NCI-H524 treated with DMSO at 0.1 percent for 48 hours (cell line): ENCODE measurements at places on chromosomes 1 and 21.

- no peak for DNase-seq
Observed at GRCh38 chr1:9654834-9655723, 3.5 kb downstream of the PIK3CD start.

DNA sequence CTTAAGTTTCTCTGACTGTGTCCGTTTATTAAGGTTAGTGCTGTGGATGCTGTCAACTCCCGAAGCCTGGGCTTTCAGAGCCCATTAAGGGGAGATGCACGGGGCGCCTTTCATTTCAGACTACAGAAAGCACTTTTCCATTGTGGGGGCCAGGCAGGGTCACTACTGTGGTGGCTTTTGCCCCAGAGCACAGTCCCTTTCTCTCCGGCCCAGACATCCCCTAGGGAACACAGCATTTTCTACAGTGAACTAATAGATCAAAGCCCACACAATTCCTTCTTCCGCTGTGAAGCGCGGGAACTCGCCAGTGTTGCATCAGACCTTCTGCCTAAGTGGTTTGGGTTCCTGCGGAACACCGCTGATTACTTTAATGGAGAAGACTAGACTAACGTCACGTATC, 26.8 kb upstream of the MAP1LC3C start:
- DNase-seq: no peak

GRCh38 chr1:205199090-205199930, 12.2 kb downstream of the DSTYK start:
- no peak for DNase-seq

DNA sequence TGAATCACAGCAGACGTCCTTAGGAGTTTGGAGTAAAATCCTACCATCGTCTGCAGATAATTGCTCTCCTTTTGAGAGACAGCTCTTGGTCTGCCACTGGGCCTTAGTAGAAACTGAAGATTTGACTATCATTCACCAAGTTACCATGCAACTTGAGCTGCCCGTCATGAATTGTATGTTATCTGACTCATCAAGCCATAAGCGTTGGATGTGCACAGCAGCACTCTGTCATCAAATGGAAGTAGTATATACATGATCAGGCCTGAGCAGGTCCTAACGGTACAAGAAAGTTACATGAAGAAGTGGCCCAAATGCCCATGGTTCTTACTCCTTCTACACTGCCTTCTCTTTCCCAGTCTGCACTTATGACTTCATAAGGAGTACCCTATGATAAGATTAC, 317.8 kb downstream of the GPATCH2 start:
- DNase-seq: no peak

- no peak for DNase-seq
Observed at GRCh38 chr1:107935396-107936064, 29.4 kb downstream of the VAV3 start.

DNA sequence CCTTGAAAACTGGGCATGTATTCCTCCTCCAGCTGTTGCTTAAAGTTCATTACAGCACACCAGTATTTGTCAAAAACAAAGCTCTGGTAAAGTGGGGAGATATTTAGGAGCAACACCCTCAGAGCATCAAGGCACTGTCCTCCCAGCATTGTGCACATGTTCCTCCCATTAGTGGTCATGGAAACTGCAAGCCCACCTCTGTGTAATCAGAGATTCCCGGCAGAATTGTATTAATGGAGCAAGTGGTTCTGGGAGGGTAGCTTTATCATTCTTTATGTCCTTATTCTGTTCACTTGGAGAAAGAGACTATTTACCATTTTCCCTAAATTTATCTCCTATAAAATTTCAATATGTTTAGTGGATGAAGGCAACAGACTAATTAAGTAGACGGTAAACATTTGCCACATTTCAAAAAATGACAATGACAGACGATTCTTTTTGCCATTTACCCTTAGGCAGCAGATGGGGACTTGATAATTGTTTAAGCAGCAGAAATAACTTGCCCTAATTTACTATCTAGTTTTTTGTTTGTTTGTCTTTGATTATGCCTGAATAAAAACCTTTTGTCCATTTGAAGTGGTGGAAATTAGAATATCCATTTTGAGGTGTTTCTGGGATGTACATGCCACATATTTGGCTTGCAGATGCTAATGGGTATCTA, 289.6 kb upstream of the ST6GALNAC5 start:
- no peak for DNase-seq

GRCh38 chr1:153233448-153233847, 16.1 kb downstream of the PRR9 start:
- no peak for DNase-seq

GRCh38 chr1:159162516-159163265, 8.7 kb upstream of the CADM3 start:
- DNase-seq: no peak

- no peak for DNase-seq
Observed at GRCh38 chr21:14288922-14289321, 73.0 kb downstream of the RBM11 start.

- DNase-seq: no peak
Observed at GRCh38 chr1:94746635-94747525, 73.3 kb upstream of the SLC44A3 start.

DNA sequence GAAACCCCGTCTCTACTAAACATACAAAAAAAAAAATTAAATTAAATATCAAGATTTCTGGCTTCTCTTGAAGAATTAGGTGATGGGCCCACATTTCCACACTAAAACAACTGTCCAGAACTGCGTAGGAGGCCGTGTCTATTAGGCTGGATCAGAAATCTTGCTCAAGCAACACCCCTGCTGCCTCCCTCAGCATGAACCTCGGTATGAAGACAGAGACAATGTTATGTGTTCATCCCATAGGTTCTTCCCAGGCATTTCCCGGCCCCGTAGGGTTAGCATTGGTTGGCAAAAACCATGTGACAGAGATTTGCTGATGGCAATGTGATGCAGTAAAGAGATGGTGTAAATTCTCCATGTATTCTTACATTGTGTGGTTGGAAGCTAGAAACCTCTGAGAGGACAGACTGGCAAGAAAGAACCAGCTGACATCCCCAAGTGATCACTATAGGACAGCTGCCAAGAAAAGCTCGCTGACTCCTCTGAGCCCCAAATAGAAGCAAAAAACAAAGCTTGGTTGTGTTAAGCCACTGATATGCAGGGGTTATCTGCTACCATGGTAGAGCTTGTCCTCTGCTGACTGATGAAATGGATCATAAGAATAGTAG, 34.5 kb downstream of the EBNA1BP2 start:
- no peak for DNase-seq

DNA sequence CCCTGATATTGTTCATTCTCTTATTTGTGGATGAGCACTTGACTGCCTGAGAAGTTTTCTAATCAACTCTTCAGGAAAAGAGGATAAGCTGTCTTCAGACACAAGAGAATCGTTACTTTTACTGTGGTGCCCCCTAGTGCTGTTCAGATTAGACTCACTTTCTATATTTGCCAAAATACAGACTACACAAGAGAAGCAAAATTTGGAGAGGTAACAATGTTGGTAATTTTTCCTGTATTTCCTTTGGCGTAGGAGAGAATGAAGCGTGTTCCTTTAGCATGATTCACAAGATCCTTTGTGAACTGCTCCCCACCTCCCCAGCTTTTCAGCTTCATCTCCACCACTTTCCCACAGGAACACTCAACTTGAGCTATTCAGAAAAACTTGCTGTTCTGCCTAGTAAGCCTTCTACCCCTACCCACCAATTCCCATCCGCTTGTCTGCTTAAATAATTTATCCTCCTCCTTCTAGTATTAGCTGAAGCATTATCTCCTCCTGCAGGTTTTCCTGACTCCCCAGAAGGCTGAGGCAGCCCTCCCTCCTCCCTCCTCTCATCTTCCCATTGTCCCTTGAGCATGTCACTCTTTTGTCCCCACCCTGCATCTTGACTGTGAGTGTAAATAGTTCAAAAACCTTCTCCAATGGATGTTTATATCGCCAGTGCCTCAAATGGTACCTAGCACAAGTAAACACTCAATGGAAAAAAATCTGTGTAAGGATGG, 4.5 kb downstream of the TNFSF4 start:
- DNase-seq: no peak

DNA sequence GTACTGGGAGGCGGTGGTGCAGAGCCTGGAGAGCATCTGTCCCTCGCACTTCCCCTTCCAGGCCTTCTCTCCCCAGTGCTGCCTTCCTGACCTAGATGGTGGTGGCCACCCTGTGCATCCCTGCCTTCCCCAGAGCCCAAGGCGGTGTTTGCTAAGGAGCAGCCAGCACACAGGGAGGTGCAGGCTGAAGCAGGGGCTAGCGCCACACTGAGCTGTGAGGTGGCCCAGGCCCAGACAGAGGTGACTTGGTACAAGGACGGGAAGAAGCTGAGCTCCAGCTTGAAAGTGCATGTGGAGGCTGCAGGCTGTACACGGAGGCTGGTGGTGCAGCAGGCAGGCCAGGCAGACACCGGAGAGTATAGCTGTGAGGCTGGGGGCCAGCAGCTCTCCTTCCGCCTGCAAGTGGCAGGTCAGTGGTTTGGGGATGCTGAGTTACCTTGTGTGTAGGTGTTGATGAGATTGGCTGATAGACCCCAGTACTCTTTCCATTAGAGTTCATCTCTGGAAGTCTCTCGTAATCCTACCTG, 51.6 kb downstream of the OBSCN start:
- DNase-seq: no peak

DNA sequence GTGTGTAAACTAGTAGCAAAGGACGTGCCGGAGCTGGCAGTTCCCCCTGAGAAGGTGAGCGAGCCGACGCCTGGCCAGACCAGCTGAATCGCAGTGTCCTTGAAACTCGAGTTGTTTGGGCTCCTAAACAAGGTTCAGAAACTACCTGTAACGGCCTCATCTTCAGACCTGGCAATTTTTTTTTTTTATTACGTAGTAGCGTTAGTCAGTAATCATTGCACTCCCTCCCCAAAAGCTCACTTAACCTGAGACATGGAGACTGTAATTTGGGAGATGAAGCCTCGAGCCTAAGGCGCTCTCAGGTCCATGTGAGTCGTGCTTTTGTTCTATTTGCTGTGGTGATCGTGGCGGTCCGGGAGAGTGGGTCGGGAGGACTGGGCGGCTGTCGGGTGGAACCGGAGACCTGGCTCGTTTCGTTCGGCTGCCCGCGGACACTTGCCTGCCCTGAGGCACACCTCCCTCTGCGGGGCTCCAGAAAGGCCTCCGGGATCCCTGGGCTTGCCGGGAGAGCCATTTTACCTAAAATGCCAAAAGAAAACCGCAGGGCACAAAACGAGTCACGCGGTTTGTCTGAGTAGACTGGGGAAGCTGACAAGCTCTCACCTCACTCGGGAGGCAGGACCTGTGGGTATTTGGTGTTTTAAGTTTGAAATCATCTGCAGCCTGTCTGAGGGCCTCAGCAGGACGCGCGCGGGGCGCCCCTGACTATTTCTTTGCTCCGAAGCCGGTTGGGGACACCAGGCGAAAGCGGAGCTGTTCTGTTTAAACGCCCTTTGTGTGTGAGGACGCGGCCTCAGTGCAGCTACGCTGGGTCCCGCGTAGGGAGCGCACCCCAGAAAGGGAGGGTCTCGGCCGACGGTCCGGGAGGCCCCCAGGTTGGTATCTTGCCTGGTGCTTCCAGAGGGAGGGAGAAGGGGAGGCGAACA, 722 bp downstream of the LHX8 start:
- DNase-seq: no peak

- no peak for DNase-seq
Observed at GRCh38 chr1:180494370-180494769, 8.0 kb downstream of the ACBD6 start.

GRCh38 chr1:119808491-119808890, 2.8 kb downstream of the REG4 start:
- DNase-seq: no peak

- no peak for DNase-seq
Observed at GRCh38 chr1:202280595-202280994, 61.1 kb downstream of the UBE2T start.

DNA sequence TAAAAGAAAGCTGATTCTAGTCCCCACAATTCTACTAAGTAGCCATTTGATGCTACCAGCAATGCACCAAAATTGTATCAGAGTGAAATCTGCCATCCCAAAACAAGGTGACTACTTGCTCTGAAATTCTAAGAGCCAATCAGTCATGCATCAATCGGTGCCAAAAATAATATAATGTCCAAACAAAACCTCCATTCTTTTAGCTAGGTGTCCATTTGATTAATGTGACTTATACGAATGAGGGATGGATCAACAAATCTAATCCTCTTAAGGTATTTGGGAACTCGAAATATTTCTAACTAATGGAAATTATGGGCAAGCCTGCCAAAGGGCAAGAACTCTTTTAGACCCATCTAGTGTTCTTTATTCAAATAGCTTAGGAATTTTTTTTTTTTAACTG, 66.4 kb upstream of the NEK2 start:
- DNase-seq: no peak

- no peak for DNase-seq
Observed at GRCh38 chr1:43199093-43199726, 27.1 kb downstream of the CFAP57 start.

- no peak for DNase-seq
Observed at GRCh38 chr1:38173848-38174247, 127.3 kb upstream of the POU3F1 start.

GRCh38 chr1:184461321-184461720, 74.5 kb downstream of the C1orf21 start:
- DNase-seq: no peak

DNA sequence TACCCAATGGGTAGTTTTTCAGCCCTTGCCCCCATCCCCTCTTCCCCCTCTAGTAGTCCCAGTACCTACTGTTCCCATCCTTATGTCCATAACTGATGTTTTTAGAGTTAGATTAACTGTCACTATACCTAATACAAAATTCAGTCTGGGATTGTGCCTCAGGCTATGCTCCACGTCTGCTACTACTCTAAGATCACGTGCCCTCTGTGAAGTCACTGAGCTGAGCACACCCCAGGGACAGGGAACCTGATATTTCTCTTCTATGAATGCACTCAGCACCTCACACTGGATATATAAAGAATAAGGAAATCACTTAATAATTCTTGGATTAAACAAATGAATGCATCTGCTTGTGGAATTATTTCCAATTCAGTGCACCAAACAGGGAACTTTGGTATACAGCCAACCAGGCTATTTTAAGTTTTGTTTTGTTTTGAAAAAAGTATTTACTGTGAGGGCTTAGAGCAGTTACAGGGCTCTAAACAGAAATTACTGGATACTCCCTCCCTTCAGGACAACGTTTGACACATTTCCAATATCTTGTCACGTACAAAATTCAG, 307.9 kb downstream of the SMYD3 start:
- peak; percentile 11 for DNase-seq

GRCh38 chr1:26412180-26412840, 1.7 kb downstream of the LIN28A start:
- DNase-seq: no peak

- DNase-seq: no peak
Observed at GRCh38 chr1:227072991-227073390, 132.9 kb downstream of the COQ8A start.

DNA sequence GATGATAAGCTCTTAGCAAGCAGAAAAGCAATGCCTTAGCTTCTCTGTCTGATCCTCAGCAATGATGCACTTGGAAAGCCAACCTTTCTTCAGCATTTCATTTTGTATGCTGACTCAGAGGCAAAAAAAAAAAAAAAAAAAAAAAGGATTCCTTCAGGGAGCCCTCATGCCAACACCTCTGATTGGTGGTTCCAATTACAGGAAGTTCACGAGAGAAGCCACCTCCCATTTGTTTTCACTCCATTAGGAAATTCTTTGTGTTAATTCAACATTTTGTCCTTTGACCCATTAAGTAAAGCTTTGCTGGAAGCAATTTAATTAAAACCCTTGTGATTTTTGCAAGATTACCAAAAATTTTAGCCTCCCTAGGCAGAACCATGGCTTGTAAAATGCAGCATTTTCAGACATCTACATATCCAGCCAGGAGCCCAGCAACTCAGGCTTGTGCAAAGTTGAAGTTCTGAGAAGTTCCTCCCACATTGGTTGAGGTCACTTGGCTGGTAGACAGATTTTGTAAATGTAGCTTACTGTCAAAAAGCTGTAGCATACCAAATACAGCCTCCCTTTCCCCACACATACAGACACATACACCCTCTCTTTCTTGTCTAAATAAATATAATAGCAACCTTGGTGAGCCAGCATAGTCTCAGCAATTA, 27.1 kb upstream of the VTCN1 start:
- DNase-seq: no peak
